ENCODE measurements at places on chromosomes 5 and 9.
A peak's percentile ranks its signal among the peaks of the same experiment; 100 is the strongest.

- DNase-seq = no peak
Measured at GRCh38 chr5:69099302-69099701, 5.5 kb downstream of the SLC30A5 start.

DNA sequence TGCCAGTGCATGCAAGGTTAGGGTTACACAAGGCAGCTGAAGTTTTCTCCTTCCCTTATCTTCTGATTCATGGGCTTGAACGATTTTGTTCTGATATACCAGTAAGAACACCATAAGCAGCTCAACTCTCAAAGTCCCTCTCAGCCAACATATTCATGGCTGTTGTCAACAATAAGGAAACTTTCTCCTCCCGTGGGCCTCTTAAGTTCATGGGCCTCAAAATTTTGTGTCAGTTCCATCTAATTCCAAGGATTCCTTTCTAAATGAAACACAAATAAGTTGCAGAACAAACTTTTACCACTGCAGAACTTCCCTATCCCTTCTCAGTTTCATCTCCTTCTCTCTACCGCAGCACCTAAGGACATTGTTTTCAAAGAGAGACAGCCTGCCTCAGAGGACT, 23.6 kb upstream of the CAST start:
- DNase-seq = no peak

DNA sequence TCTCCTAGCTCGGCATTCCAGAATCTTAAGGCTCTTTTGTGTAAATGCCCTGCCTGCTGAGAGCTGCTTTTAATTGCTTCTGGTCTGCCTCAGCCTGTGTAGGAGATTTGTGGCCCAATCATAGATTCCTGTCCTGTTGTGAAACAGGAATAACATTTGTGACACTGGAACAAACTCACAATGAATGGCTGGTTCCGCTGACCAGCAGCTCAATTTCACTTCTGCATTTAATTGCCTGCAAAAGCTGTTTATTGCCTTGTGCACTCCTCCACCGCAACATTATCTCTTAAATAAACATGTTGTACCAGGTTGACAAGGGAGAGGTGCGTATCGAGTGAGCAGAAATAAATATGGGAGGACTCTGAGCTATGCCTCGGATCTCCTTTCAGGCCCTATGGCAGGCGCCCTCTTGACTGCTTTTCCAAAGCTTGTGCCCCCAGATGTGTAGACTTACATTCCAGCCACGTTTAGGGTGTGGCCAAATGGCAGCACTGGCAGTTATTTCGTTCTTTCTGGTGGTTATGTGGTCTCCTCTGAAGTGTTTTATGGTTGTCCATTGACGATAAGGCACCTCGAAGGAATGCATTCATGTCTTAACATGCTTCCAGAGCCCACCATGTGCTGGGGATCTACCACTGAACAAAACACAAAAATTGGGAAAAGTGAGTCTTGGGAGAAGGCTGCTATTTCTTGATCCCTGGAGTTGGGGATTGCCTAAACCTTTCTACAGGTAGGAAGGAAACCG, 58.1 kb downstream of the DMRT1 start:
- no peak for DNase-seq

DNA sequence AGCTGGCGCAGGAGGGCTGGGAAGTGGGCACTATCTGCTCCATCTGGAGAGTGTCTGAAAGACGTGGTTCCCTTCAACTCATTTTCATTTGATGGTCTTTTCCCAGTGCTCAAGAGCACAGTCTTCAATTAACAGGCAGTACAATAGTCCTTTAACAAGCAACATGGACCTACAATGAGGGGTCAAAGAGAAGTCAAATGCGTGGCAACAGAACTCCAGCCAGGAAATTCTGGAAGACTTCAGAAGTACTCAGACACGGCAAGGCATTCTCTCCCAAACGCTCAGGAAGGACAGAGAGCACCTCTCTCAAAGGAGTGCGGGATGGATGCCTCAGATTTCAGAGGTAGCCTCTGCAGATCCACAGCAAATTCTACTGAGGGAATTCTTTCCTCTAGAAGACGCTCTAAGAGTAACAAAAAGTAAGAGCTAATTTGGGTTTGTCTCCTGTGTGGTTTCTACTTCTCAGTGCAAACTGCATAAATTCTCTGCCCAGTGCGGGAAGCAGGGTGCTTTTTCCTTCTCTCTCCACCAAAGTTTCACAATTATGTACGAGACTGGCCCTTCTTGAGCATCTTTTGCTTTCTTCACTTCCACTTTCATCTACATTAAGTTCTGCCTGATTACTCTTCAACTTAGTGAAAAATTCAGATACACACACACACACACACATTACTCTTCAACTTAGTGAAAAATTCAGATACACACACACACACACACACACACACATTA, 56.4 kb downstream of the LHFPL2 start:
- no peak for DNase-seq

GRCh38 chr9:83327323-83327722, 210.9 kb downstream of the FRMD3 start:
- no peak for DNase-seq

DNA sequence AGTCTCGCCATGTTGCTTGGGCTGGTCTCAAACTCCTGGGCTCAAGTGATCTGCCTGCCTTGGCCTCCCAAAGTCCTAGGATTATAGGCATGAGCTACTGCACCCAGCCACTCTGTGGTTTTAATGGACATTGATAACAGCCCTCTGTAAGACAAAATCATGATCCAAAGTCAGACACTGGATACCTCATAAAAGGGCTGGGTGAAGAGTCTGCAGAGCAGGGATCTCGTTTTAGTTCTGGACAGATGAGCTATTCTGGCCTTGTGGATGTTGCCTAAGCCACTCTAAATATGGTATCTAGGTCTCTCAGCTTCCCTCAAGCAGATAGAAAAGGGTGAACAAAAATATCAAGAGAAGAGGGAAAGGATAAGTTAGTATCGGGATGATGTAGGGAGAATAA, 133.4 kb upstream of the OSMR start:
- no peak for DNase-seq

GRCh38 chr5:2239201-2239910, 356.6 kb upstream of the IRX4 start:
- no peak for DNase-seq

DNA sequence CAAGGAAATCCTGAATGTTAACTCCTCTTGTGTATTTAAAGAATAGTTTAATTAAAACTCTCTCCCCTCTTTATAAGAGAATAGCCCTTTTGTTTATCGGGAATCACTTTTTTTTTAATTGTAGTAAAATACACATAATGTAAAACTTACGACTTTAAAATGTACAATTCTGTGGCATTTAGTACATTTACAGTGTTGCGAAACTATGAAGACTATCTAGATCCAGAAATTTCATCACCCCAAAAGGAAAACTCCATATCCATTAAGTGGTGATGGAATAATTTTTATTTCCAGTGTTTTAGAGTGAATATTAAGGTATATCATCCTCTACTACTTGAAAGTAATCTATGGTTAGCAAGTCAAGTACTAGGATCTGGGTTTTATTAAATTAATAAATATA, 36.8 kb downstream of the KDM3B start:
- no peak for DNase-seq

GRCh38 chr9:109166171-109166770, 778 bp downstream of the FRRS1L start:
- no peak for DNase-seq

GRCh38 chr9:129720181-129720864, 32.5 kb downstream of the PTGES start:
- DNase-seq = no peak

DNA sequence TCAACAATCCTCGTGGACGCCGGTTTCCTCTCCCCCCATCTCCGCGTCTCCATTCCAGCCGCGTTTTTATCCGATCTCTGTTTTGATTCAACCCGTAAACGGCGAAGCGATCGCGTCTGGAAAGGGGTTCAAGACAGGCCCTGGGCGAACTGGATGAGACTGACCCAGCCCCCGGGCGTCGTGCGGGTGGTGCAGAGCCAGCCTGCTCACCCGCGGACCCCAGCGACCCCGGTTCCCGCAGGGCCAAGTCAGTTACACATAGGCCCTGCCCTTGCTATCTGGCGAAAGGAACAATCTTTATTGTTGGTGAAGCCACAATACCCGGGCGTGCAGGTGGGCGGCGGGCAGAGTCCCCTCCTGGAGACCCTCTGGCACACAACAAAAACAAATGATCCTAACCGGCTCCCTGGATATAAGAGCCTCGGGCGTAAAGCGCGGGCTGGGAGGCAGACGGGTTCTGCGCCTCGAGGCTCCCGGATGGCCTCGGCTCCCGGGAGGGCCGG, 1.8 kb downstream of the TLX3 start:
- no peak for DNase-seq

GRCh38 chr9:93087971-93088655, 7.9 kb upstream of the CARD19 start:
- peak; percentile 11 for DNase-seq

GRCh38 chr5:163104464-163104863, 332.9 kb upstream of the CCNG1 start:
- no peak for DNase-seq

DNA sequence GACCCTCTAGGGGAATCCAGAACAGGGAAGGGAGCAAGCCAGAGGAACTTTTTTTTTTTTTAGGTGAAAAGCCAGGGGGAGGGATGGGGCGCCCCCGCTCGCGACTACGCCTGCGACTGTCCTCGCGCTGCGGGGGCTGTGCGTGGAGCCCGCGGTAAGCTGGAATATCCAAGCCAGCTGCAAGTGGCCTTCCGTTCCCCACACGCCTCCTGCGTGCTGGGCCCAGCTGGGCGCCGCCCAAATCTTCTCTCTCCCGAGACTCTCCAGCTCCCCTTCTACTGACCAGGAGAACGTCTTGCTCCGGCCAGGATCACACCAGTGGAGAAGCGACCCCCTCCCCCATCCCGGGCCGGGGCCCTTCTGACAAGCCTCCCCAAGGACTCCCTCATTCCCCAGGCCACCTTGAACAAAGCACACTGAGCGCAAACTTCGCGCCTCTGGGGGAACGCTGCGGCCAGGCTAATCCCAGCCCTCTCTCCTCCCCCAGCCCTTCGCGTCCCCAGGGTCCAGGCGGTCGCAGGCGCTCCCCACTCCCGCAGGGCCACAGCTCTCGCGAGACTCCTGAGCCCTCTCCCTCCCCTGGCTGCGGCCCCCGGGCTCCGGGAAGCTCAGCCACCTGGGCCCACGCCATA, 6.6 kb downstream of the BARX1 start:
- peak; percentile 48 for DNase-seq

- DNase-seq = no peak
Measured at GRCh38 chr5:107467137-107467932, 203.4 kb downstream of the EFNA5 start.

DNA sequence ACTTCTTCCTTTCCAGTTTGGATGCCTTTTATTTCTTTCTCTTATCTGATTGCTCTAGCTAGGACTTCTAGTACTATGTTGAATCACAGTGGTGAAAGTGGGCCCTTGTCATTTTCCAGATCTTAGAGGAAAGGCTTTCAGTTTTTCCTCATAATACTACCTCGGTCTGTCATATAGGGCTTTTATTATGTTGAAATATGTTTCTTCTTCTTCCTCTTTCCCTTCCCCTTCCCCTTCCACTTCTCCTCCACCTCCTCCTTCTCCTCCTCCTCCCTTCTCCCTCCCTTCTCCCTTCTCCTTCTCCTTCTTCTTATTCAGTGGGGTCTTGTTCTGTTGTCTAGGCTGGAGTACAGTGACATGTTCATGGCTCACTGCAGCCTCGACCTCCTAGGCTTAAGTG, 9.2 kb upstream of the TERT start:
- no peak for DNase-seq

DNA sequence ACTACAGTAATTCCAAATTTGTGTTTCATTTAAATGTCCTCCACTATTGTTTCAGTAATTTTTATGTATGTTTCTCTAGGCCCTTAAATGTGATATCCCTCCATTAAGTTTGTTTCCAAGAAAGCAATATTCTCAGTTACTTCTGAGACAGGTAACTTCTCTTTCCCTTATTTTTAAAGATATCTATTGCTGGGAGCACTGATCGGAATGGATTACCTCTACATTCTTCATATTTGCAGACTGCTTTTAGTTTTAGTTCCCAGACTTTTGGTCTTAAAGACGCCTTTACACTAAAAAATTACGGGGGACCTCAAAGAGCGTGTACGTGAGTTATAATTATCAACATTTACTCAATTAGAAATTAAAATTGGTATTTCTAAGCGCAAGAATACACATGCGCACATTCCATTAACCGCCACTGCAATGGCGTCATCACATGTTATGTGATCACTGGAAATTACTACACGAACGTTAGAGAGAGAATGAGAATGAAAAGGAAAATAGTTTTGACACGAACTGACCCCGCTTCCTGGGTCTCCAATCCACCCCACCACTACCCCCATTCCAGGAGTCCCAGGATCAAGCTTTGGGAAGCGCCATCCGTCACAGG, 519 bp upstream of the RAD50 start:
- no peak for DNase-seq

- no peak for DNase-seq
Measured at GRCh38 chr5:88787856-88788255, 95.1 kb downstream of the MEF2C start.
